ENCODE measurements at places on chromosomes 5 and 9.

GRCh38 chr5:155430192-155430591, 416.6 kb downstream of the KIF4B start:
- DNase-seq: no peak

- DNase-seq: no peak
Measured at GRCh38 chr5:103391659-103392058, 133.1 kb downstream of the MACIR start.

DNA sequence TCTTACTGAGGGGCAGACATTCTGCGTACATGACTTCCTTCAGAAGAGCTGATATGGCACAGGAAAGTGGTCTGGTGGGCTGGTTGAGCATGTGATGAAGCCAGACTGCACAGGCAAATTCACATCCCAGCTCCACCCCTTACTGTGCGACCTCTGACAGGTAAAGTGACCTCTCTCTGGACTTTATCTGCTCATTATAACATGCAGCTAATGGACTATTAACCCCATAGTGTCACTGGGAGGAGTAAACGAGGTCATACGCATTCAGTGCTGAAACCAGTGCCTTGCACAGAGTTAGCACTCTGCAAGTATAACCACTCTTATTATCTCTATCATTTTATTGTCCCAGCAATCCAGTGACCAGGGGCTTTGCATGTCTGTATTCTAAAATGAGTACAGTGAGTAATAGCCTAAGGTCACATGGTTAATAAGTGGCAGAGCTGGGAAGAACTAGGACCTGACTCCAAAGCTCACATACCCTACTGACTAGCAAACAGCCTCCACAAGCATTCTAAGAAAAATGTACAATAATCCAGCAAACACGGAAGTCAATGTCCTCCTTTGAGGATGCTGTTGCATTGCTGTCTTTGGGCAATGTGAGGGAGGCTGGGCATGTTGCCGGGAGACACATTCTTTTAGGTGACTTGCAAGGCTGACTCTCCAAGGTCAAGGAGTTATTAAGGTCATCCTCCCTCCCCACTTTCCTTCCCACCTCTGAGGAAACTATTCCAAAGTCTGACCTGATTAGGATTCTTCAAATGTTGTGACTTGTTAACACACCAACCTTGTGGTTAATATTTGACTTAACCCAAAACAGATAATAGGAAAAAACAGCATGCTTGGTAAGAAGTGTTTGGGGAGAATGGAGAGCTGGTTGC, 19.0 kb downstream of the GLRX start:
- no peak for DNase-seq

- DNase-seq: no peak
Measured at GRCh38 chr5:171488876-171489275, 69.4 kb downstream of the FGF18 start.
